Stimulated activated CD4-positive, alpha-beta T cell treated with anti-CD3 and anti-CD28 coated beads, Interleukin-15, amount 100 ng/mL, for 48 hours (primary cell): ENCODE measurements at places on chromosomes 1 and 21.
A peak's percentile ranks its signal among the peaks of the same experiment; 100 is the strongest.

DNA sequence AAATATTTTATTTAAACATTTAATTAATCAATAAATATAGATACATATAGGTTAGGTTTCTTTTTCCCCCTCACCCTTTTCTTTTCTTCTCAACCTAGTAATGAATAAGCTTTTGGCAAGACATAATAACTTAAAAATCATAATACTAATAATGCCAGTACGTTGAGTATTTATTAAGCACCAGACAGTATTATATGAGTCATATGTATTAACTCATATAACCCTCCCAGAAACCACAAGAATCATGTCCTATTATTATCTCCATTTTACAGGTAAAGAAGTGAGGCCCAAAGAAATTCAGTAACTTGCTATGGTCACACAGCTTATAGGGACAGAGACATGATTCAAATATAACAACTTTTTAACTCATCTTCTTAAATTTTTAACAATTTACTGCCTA is 834.5 kb upstream of the ADGRL2 start:
- no peak for DNase-seq

DNA sequence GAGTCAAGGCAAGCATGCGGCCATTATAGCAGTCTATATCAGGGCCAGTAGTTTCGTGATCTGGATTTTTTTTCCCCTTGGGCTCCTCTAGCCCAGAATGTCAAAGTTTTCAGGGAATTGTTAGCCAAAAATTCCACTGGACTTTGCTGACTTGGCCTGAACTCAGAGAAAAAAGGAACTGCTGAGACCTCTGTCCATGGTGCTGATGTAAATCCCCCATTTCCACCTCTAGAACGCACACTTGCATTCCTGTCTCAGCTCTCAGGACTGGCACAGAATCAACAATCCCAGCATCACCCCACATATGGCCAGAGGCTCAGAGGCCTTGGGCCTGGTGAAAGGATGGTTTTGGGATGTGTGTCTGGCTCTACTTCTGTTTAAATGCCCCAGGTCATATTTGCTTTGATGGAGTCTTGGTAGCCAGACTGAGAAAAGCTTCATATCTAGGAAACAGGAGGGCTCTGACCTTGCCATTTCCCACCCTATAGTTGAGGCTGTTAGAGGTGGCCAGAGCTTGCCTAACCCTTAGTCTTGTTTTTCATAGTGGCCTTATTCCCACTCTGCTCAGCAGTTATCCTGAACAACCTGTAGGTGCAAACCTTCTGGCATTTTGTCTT is 16.9 kb upstream of the EFCAB14 start:
- no peak for DNase-seq

GRCh38 chr1:56389813-56390212 is 189.6 kb downstream of the PLPP3 start:
- no peak for DNase-seq

- no peak for DNase-seq
Measured at GRCh38 chr1:170664828-170665612, 1.1 kb downstream of the PRRX1 start.

GRCh38 chr1:229068270-229068987 is 202.5 kb upstream of the RAB4A start:
- no peak for DNase-seq

- no peak for DNase-seq
Measured at GRCh38 chr1:116390195-116390594, 17.2 kb downstream of the ATP1A1 start.

- no peak for DNase-seq
Measured at GRCh38 chr1:227240983-227241382, 77.3 kb downstream of the CDC42BPA start.

- DNase-seq, result no peak
Measured at GRCh38 chr1:204524986-204525385, 8.8 kb downstream of the MDM4 start.

GRCh38 chr1:229203030-229203751 is 67.7 kb upstream of the RAB4A start:
- no peak for DNase-seq

GRCh38 chr1:27366113-27366410 is 699 bp downstream of the MAP3K6 start:
- peak; percentile 81 for DNase-seq

DNA sequence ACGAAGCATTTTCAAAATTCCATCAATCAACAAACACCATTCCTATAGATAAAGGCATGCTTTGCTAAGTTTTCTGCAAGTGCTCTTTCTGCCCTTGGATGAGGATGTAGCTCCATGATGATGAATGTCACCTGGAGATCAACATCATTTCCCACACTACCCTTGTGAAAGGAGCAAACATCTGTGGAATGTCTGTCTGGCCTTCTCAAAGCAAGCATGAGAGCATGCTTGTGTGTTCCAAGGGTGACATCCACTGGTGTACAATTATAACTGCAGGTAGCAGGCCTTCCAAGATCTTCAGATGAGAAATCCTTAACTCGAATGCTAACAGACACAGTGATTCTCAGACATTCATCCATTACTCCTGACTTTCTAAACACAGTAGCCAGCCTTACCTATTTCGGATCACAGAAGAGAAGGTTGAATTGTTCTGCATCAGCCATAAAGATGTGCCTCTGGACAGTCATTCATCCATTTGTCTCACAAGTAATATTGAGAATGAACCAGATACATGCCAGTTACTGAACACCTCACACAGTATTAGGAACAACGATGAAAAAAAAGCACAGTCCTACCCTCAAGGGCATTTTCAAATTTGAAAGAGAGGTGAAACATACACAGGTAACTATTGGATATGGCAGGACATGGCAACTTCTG is 162.4 kb downstream of the TPR start:
- DNase-seq, result no peak

DNA sequence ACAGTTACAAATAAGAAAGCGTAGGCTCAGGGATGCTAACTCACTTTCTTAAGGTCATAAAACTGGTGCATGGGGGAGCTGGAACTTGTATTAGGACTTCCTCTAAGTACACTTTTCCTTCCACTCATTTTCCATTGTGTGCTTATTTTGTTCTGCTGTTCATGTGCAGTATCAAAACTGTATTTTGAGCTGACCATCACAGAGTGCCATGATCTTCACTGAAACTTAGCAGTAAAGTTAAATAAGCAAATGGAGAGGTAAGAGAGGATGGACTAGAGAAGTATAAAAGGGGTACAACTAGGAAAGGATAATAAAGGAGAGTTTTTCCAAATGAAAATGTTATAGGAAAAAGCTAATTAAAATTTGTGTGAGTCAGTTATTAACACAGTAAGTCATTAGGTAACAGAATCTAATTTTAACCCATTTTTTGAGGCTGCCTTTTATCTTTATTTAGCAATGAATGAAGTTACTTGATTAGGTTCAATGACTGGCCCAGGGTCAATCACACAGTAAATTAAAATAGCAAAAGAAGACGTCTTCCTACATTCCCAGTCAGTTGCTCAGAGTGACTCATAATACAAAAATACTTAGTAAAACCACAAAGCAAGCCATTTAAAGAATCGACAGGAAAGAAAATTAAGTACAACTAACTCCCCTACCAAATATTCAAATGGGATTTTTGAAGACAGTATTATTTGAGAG is 165.8 kb upstream of the C1orf105 start:
- DNase-seq, result no peak

DNA sequence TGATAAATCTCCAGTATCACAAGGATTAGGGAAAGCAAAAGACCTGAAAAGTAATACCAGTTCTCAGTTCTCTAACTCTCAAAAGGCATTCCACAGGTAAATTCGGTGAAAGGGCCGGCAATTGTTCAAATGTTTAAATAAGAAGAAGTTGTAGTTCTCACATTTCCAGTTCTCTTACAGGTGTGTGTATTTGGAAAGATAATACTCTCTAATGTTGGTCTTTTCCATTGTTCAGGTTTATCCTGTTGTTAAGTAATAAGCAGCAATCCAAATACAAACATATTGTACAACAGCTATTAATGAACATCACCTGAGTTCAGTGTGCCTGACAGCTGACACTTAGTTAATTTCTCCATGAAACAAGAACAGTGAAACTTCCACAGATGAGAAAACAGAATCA is 13.2 kb upstream of the PRKAB2 start:
- no peak for DNase-seq

GRCh38 chr1:66349242-66349641 is 184.7 kb upstream of the SGIP1 start:
- DNase-seq, result no peak

DNA sequence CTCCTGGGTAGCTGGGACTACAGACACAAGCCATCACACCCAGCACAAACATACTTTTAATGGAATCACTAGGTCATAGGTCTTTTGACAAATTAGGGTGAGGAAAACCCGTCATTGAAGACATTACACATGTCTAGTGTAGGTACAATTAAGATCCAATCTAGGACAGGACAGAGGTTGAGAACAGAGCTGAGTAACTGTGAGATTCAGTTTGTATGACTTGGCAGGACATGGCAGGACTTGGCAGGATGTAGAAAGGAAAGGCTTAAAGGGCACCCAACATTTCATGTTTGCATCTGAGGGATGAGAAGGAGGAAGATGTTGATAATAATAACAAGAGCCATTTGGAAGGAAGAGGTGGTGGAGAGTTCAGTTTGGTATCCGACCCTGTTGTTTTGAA is 483.8 kb downstream of the PCP4 start:
- no peak for DNase-seq
